Ovary (tissue), 10 donors: ENCODE measurements at places on chromosomes 3 and 15. TPM values are rescaled to one million over a fixed set of nuclear protein-coding genes. Genes with fewer than 3 reads are reported as not detected.

- no peak for DNase-seq
Measured at GRCh38 chr3:192887701-192888100, 30.0 kb downstream of the MB21D2 start.

DNA sequence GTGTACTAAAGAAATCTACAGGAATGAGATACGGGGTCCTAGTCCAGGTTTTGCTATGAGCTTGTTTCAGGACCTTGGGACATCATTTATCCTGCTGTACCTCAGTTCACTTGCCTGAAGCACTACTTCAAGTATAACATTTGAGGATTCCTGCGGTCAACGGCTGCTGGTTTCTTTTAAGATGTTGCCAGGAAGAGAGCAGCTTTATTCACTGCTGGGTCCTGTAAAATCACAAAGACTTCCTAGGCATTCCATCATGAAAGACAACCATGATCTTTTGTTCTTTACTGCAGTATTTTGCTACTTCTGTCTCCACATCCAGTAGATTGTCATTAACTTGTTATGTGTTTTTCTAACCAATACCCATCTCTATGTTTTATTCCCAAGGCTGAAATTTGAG lies 61.0 kb upstream of the PYDC2 start:
- DNase-seq = no peak

DNA sequence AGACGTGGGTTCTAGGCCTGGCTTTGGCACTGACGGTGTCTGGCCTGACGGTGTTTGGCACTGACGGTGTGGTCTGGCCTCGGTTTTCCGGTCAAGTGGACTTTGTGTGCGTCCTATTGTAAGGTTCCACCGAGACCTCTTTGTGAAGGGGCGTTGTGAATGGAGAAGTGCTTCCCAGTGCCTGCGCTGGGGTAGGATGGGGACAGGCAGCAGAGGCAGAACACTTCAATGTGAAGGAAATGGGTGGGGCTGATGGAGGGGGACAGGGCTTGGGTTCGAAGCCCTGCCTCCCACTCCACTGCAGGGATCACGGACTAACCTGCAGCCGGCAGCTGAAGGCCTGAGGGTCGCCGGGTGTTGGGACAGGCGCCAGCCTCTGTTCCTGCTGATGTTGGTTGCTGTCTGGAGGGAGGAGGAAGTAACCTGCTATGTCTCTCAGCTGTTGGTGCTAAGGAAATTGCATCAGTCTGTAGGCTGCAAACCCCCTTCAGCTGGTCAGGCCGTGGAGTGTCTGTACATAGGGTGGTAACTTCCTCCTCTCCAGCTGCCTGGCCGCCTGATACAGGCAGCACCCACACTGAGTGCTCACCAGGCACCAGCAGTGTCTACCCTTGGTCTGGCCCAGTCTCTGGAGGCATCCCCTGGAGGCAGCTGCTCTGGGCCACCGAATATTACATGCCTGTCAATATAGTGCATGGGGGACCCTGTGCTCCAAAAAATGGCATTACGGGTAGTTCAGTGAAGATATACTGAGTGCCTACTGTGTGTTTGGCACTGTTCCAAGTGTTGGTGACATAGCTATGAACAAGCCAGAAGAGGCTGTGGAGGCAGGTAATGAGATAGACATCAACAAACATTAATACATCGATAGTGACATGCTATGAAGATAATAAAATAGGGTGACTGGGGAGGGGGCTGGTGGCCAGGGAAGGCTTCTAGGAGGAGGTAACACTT lies 1.1 kb downstream of the TM6SF1 start:
- DNase-seq = no peak

- peak; percentile 36 for DNase-seq
Measured at GRCh38 chr15:60660290-60661051, 181.5 kb upstream of the ICE2 start.

DNA sequence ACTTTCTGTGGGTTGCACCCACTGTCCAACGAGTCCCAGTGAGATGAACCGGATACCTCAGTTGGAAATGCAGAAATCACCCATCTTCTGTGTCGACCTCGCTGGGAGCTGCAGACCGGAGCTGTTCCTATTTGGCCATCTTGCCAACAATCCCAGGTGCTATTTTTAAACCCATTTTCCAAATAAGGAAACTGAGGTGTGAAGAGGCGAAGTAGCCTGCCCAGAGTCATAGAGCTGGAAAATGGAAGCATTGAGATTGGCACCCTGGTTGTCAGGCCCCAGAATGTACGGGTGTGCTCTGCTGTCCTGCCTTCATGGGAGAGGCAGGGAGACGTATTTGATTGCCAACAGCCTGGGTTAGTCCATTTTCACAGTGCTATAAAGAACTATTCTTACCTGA lies 39.6 kb downstream of the TMEM266 start:
- DNase-seq = no peak

DNA sequence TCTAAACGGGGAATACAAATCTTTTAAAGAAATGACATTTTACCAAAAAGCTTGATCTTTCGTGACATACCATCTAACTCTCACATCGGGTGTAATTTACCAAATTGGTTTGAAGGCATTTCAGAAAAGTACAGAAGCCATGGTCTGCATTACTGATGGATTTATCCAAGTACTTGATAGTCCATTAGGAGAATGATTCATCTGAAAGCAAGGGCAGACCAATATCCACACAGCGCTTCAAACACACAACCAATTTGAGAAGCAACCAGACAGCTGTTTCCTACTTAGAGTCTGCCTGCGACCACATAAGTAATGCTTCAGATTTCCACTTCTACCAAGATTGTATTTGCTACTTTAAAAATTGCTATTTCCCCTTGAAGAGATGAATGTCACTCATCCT lies 697.6 kb upstream of the ALCAM start:
- no peak for DNase-seq

DNA sequence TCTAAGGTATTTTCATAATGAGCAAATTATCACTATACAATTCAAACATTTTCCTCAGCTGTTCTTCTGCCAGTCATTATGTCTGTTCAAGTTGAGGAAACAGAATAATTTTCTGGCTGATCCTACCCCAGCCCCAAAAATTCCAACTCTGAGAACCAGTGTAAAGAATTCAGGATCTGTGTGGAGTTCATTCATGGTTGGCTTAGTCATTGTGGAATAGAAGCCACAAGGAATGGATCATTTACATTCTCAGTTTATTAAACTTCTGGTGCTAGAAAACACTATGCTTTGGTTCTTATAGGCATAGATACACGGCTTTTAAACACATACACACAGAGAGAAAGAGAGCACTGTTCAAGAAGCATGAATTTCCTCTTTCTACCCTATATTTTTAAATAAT lies 134.6 kb downstream of the CMSS1 start:
- DNase-seq = no peak

GRCh38 chr3:31242026-31242960 lies 290.4 kb upstream of the STT3B start:
- no peak for DNase-seq

GRCh38 chr3:158111861-158112260 lies 2.0 kb downstream of the RSRC1 start:
- DNase-seq = no peak

DNA sequence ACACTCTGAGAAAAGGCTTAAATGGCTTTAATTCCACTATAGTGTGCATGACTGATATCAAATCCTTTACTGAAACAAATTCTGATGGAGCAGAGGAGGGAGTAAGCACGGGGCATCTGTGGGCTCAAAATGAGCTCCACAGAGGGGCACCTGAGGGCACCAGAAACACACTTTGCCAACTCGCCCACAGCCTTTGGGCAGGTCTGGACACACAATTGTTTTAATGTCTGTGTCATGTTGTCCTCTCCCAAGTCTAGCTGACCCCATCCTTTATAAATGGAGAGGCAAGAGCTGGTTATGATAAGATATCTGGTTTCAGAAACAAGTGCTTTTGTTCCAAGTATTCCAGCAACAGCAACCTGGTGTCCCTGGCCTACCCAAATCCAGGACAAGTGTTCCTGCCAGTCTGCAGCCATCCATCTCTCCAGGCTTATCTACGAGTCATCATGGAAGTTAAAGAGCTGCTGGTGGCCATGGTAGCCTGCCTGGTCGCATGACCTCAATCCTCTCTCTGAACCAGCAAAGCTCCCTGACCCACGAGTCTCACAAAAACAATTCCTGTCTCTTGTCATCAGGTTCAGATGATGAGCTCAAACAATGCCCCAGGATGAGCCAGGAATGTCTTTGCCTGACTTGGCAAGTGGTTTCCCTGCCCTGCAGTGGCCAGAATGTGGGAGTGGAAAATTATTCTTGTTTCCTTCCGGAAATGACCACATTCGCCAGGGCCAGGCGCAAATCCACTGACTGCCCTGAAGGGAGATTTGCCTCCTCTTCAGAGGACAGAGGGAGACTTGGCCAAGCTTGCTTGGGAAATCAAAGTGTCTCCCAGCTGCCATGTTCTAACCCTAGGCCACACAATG lies 64.4 kb upstream of the TPM1 start:
- no peak for DNase-seq

STAC gene
- total RNA-seq = 0.84 TPM

DNA sequence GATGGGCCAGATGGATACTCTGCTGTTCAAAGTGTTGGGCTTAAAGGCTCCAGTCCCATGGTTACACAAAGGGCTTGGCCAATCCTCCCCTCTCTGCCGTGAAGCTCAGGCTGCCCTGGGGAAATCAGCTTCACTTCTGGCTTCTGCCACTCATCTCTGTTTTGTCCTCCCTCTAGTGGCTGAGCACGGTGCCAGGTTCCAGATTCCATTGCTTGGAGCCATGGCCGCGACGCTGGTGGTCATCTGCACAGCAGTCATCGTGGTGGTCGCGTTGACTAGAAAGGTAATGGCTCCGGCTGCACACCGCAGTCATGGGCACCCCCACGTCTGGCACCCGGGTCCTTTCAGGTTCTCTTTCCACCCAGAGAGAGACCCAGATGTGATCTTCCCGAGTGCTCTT lies 5.6 kb downstream of the TIGIT start:
- no peak for DNase-seq

DNA sequence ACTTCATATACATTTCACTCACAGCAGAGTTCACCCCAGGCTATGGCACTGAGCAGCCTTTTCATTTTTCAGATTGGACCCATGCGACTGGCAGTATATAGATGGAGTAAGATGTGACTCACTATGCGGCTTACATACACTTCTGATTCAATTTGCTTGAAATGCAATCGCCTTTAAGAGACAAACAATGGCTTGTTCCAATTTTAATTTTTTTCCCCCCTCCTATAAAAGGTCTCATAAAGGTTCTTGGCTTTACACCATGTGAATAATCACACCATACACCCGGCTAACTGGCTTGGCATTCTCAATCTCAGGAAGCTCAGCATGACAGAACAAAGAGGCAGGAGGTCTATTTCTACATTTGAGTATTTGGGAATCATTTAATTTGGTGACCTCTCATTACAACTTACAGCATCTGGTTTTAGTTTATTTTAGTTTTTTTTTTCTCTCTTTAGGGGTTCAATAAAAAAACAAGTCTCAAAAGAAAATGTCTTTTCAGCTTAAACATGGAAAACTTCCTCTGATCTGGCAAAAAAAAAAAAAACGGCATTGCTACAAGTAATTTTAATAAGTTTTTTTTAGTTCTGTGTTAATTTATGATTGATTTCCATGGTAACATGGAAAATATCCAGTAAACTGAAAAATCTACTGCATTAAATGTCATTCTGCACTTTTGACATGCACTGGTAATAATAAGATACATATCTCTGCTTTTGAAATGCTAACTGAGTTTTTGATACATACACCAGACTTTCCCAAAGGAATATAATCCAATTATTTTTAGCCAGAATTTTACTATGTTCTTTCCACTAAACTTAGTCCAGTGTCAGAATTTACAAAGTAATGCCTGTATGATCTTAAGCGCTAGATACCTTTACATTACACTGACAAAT lies 38.8 kb downstream of the GADL1 start:
- no peak for DNase-seq

GOLGA6L10 gene
- total RNA-seq = 3.3 TPM
